ENCODE measurements at places on chromosomes 6 and 20.
A peak's percentile ranks its signal among the peaks of the same experiment; 100 is the strongest.

DNA sequence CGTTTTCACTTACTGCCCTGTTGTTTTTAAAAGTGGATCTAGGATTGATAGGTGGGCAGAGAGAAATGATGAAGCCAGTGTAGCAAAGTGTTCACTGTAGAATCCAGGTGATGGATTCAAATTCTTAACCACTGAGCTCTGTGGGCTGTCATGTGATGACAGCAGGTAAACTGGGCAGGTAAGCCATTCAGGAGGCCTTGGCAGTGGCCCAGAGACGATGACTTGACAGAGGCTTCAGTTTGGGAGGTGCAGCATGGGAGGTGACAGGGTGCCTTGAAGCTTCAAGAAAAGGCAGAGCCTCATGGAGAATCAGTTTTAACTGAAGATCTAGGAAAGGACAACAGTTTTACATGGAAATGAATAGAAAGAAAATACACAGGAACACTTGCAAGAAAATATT lies 2.0 kb downstream of the NAA20 start:
- DNase-seq = no peak

DNA sequence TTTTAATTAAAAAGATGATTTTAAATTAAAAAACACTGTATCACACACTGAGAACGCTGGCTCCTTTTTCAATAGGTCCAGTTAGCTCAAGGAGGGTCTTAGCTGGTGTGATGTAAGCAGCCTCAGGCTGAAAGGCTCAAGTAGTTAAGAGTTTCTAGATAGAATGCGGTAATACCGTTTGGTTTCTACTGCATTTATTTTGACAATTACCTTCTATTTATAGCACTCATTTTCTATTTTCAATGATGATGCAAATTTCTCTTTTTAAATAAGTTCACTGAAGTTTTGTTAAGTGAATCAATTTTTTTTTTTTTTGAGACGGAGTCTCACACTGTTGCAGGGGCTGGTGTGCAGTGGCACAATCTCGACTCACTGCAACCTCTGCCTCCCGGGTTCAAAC lies 87.1 kb downstream of the PREX1 start:
- DNase-seq = no peak

GRCh38 chr20:5154543-5154925 lies 27.7 kb downstream of the CDS2 start:
- no peak for DNase-seq

DNA sequence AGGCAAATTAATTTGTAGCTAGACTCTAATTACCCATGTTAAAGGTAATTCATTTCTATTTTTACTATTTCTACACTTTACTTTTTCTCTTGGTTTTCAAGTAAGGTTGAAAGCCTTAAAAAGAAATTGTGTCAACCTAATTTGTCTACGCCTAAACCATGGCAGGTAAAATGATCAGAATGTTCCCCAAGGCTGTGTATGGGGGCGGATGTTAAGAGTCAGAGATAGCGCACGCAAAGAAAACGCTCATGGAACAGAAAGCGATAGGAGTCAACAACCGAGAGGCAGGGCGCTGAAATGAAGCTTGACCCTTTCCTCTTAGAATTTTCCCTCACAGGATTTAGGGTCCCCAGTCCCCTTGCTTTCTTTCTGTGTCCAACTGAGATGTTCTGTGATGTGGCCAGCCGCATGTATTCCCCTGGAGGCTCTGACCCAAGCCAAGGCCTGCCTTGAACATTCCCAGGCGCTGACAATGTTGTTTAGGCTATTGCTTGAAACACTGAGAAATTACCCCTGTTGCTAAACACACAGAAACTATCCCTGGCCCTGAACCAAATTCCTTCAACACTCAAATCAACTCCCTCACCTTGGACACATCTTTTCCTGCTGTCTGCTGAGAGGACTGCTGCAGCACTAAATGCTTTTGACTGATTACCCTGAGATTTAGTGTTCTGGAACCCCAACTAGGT lies 10.9 kb downstream of the PSMB1 start:
- no peak for DNase-seq

DNA sequence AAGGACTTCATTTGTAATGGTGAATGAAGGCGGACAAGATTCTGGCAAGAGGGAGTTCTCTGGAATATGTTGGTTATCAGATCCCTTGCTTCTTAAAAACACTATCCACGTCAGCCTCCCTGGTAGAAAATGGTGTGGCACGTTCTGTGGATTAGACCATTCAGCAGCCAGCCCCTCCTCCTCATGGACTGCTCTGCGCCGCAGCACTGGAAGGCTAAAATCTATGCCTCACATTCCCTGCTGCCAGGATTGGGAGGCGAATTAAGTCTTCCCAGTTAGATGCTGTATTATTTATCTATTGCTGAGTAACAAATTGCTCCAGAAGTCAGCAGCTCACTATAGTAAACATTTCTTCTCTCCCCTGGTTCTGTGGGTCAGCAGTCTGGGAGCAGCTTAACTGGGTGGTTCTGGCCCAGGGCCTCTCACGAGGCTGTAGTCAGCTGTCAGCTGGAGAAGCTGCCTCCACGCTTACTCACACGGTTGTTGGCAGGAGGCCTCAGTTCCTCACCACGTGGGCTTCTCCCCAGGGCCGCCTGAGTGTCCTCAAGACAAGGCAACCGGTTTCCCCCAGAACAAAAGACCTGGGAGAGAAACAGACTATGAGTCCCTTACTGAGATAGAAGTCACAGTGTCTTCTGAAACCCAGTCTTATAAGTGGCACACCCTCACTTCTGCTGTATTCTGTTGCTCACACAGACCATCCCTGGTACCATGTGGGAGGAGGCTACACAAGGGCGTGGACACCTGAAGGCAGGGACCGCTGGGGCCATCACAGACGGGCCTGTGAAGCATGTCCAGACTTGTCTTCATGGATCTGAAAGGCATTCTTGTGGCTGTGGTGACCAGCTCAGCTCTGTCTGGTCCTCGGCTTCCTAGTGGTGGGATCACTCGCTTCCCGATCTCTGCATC lies 101.0 kb downstream of the NRN1 start:
- peak; percentile 96 for DNase-seq

DNA sequence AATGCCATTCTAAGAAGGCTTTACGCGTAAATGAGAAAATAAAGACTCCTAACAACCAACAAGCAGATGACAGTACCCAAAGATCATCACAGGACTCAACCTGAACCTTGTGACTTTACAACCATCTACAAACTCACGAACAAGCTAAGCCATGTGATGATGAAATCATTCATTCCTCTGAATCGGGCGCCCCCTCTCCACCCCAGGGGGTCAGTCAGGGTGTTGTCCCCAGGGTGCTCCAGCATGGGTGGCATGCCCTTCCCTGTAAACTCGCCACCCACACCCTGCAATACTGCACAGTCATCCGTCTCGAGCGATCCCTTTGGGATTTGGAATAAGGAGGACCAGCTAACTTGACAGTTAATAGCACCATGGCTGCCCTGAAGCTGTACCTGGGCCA lies 12.6 kb downstream of the SERPINB6 start:
- DNase-seq = no peak

GRCh38 chr20:23022849-23023248 lies 12.3 kb upstream of the SSTR4 start:
- no peak for DNase-seq

DNA sequence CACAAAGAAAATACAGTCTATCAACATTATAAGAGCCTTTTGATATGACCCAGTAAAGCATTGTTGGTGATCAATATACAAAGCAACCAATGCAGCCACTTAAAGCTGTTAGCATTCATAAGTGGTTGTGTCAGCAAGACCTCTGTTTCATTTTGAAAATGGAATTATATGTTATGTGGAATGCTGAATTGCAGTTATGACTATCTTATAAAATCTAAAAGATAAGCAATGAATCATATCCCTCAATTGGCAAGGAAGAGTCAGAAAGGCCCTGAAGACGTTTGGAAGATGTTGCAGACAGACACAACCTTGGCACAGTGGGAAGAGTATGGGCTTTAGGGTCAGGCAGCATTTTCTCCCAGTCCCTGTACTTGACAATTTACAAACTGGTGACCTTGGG lies 93.8 kb upstream of the RNF217 start:
- DNase-seq = peak; percentile 49

- peak; percentile 38 for DNase-seq
Measured at GRCh38 chr20:54056762-54057639, 13.4 kb downstream of the BCAS1 start.

Measured in fibroblast of skin of scalp (primary cell).